GM23338 (cell line): ENCODE measurements at places on chromosomes 13 and 19. TPM values are rescaled to one million over a fixed set of nuclear protein-coding genes. Genes with fewer than 3 reads are reported as not detected.

CTU1 gene
- 15.6 and 18.8 TPM in 2 replicates for total RNA-seq

SHC2 gene
- 2.9 and 4.6 TPM in 2 replicates for total RNA-seq

GIPR gene
- 0.19 and 0.42 TPM in 2 replicates for total RNA-seq

DMRTC2 gene
- 0.21 TPM in 1 of 2 replicates, not detected in the other for total RNA-seq

PRRG2 gene
- 3.8 and 10.5 TPM in 2 replicates for total RNA-seq

ZNF726 gene
- total RNA-seq: 0.58 and 0.66 TPM in 2 replicates

WDR87 gene
- total RNA-seq: not detected in 2 replicates

DNA sequence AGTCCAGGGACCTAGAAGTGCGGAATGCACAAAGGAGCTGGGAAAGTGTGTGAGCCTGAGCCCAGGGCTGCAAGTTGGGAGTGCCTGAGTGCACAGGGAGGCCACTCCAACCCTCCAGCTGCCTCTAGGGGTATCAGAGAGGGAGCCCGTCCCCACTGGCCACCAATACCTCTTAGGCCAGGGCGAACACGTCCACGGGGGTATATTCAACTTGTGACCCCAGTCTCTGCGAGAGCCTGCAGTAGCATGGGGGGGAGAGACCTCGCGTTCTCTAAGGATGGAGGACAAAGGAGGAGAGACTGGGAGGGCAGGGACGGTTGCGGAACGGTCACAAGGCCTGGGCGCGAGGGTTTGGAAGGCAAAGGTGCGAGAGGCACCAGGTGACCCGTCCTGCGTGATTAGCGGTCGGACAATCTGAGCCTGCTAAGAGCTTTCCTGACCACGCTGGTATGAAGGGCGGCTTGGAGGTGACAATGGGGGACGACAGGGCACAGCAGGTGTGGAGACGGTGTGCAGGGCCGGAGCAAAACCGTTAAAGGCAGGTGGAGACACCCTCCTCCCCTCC lies 676 bp downstream of the CD320 start:
- DNase-seq: peak; percentile 45

DNA sequence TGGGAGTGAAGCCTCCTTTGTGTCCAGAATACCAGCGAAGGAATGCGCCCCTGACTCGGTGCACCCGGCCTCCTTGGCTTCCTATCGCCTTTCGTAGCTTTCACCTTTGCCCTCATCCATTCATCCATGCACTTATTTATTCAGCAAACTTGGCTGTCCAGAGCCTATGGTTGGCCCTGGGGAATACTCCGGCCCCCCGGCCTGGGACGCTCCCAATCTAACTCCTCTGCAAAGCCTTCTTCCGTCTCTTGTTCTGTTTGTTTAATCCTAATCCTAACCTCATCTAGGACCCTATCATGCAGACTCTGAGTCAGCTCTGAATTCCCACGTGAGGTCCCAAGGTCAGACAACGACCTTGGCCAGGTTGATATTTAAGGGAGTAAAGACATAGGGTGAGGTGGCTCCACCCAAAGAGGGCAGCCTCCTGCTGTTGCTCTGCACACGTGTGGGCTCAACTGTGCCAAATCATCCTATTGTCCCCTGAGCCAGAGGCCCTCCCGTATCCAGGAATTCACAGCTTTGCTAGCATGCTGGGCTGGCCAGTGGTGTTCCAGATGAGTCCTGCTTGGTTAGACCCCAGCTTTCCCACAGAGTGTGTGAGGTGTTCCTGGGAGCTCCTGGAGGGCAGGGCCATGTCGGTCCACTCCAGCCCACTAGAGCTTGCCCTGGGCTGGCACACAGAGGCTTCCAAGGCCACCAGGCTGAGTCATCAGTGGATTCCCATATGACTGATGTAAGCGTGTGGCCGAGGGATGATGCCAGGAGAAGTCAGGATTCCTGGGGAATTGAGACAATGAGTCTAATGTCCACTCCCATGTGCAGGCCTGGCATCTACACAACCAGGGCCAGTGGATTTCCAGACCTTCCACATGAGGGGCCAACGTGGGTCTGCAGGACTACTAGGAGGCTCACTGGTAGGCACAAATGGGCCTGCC lies 6.5 kb upstream of the CCNE1 start:
- DNase-seq: no peak

GRCh38 chr13:47044842-47045241 lies 148.0 kb upstream of the HTR2A start:
- DNase-seq: no peak

DNA sequence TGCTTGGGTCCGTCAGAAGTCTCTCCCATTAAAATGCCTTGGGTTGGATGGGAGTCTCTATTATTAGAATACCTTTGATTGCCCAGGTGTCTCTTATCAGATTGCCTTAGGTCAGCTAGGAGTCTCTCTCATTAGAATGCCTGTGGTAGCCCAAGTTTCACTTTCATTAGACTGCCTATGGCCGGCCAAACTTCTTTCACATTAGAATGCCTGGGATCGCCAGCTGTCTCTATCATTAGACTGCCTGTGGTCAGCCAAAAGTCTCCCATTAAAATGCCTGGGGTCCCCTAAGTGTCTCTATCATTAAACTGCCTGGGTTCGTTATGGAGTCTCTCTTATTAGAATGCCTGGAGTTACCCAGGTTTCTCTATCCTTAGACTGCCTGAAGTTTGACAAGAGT lies 1476.7 kb downstream of the UQCRFS1 start:
- no peak for DNase-seq

DNA sequence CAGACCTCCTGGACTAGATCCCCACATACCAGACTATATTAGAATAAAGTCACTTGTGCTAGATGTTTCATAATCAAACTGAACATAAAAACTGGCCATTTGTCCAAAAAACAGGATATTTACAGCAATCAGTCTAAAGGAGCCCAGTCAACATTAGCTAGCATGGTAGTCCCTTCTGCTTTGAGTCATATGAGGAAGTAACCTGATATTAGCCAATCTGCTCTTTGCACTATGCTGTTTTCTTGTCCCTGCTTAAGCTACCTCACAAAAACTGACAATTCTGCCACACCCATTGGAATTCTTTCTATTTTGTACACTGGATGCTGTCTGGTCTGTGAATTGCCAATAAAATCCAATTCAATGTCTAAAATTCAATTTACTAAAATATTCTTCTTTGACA lies 1824.2 kb downstream of the OLFM4 start:
- DNase-seq: no peak

- no peak for DNase-seq
These were observed 2.4 kb downstream of the SMG9 start for GRCh38 chr19:43752287-43752875.

DNA sequence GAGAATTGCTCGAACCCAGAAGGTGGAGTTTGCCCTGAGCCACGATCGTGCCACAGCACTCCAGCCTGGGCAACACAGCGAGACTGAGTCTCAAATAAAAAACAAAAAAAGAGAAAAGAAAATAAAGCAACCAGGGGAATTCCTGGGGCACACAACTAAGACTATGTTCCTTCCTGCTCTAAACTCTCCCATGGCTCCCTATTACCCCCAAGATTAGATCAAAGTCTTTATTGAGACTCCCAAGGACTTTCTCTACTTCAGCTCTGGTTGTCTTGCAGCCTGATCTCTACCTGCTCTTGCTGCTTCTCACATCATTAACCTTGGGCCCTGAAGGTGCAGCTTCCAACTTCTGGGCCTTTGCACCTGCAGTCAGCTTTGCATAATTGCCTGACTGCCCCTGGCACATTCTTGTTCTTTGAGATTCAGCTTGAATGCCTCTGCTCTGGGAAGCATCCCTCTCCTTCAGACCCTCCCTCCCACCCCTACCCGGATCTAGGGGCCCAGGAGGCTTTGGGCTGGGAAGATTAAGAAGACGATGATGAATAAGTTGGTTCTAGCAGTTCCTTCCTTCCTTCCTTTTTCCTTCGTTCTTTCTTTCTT lies 16.8 kb upstream of the CERS4 start:
- peak; percentile 69 for DNase-seq

GRCh38 chr19:23470873-23471545 lies 75.7 kb upstream of the ZNF91 start:
- DNase-seq: peak; percentile 66
